ENCODE measurements at places on chromosomes 2 and 18.
A peak's percentile ranks its signal among the peaks of the same experiment; 100 is the strongest.

GRCh38 chr18:52237551-52237950 lies 102.4 kb upstream of the DCC start:
- DNase-seq, result no peak

GRCh38 chr2:240259201-240259923 lies 118.9 kb upstream of the OTOS start:
- DNase-seq, result no peak

DNA sequence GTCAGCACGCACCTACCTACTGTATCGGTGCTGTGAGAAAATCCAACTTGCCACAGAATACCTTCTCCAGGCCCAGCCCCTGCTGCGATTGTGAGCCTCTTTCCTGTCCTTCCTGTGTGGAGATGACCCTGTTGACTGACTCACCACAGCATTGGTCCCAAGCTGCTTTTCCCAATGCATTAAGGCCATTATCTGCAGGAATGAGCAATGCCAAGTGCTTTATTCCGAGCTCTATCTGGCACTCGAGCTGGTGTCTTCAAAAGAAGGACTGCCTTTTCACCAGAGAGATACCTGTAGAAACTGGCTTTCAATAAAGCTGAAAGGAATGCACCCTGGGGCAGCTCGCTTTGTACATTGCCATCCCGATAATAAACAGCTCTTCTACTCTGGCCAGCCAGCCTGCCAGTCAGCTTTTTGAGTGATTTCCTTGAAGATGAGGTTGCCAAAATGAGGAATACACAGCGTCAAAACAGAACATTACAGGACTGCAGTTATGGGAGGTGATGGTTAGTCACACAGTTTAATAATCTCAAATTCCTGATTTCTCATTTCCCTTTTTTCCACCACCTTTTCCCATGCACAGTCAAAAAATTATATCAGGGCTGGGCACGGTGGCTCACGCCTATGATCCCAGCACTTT lies 8.3 kb upstream of the RNF103 start:
- no peak for DNase-seq

- no peak for DNase-seq
Observed at GRCh38 chr18:76406791-76407190, 88.3 kb downstream of the ZNF516 start.

DNA sequence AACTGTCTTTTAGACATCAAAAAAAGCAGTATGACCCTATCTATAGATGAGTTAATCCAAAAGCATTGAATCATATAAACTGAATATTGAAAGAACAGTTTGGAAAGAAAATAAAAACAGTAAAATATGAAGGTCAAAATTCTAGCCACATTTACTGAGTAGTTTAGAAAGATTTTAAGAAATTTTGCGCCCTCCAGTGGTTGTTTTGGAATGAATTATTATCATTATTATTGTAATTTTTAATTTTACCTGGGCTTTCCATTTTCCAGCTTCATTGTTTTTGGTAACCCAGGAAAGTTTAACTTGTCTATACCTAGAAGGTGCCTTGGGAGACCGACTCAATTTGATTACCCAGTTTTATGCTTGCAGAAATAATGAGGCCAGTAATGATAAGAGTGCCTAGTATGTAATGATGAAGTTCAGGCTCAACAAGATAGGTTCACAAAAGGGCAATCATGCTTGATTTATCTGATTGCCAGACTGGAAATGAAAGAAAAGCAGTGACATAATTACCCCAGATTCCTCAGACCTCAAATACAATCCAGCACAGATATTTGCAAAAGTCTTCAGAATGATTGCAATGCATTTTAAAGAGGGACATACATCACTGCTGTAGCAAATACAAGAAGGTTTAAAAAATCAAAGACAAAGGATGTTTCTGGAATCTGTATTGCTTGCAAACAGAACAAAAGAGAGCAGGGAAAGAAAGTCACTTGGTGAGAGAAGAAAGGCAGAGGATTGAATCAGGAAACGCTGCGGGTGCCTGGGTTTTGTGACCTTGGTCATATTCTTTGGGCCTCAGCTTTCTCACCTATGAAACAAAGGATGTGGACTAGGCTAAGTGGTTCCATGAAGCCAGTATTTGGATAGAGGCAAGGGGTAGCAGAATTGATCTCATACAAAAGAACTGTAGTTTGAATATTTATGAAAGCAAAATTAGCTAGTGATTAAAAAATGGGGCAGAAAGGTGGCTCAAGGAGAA lies 153.8 kb downstream of the MAP2 start:
- DNase-seq, result peak; percentile 10

DNA sequence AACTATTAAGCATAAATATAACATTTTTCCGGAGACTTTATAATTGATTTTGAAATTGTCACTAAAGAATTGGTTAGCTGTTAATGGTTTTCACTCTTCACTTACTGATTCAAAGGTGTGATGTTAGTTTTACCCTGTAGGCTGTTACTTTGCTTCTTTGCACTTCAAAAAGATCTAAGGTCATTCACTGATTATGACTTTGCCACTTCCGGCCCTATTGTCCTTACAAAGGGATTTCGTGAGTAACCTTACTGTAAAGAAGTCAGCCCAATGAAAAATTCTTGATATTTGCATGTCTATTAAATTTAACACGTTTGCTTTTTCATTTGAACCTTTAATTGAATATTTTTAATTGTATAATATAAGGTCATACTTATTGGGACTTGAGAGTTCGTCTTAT lies 61.4 kb downstream of the GREB1L start:
- DNase-seq, result no peak

DNA sequence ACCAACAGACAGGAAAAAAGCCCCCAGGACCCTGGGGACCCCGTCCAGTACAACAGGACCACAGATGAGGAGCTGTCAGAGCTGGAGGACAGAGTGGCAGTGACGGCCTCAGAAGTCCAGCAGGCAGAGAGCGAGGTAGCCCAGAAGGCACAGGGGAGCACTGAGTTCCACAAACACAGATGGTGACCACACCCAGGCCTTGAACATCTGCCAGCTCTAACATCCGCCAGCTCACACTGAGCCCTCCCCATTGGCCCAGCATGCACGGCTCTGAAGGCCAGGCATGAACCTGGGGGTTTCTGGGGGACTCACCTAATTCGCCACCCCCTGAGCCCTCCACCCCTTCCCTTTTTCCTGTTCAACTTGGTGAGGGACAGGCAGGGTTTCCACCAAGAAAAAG lies 25.6 kb upstream of the PRLH start:
- no peak for DNase-seq

DNA sequence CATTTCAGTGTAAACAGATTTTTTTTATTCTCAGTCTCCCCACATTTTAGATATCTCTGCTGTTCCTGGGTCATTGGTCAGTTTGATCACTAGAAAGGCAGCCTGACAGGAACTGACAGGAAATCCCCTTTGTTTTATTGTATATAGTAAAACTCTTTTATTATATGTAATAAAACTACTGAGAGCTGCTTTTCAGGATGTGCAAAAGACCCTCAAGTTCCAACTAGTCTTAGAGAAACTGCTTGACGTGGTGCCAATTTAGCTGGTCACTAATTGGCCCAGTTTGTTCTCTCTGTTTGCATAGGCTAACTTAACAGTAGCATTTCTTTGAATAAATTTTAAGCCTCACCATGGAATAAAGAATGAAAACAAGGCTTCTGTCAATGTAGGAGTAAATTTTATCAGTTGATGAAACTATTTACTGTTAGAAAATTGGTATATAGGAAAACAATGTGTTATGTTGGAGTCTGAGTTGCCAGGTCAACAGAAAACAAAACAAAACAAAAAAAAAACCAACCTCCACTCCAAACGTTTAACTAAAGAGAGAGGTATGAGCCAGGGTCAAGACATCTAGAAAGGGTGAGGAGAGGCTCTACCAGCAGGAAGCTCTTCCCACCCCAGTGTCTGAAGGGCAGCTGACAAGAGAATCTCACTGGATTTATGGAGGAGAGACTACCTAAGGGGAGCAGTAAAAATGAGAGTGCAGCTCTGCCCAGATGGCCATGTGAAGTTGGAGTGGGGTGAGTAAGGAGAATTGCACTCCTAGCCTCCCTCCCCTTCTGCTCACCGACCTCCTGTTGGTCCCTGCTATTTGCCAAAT lies 184.6 kb downstream of the ST6GAL2 start:
- no peak for DNase-seq

GRCh38 chr2:119958670-119959268 lies 54.1 kb upstream of the EPB41L5 start:
- DNase-seq, result no peak

DNA sequence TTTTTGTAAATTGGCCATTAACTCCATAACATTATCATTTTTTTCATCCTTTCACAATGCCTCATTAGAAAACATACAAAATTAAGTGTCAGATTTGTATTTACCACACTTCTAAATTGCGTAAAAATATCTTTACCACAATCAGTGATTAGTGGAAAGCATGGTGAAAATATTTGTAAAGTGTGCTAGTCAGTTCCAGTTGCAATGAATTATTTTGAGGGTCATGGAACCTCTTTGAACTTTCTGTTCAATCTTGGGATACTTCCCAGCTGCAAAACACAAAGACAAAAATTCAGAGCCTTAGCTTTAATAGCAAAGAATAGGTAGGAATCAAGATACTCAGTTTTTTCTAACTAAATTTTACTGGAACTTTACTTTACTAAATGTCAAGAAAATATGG lies 4.0 kb upstream of the COL3A1 start:
- no peak for DNase-seq

GRCh38 chr2:77519888-77520506 lies 2.2 kb downstream of the LRRTM4 start:
- DNase-seq, result no peak

DNA sequence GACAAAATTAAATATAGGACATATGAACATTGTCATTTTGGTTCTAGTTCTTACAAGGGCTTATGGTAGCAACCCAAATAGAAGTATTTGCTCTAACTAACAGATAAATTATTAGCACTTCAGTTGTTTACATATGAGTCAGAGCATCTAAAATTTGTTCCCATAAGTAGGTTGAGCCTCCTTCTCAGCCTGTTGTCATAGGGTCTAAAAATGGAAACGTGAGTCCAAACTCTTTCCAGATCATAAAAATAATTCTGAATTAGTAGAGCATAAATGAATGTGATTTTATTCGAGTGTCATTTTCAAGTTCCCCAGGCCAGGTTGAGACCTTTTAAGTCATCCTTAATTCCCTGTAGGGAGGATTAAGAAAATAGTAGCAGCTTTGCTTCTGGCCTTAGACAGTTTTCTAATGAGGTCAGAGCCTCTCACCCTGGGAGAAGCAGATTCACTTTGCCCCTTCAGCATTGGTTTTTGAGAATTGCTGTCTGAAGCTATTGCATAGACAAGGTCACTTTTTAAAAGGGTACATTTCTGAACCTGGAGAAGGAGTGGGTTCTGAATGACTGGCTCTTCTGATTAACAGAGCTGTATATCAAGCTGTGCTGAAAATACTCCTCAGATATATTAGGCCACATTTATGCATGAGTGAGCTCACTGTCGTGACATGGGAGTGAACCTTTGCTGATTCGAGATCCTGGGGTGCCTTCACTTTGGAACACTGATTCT lies 164.3 kb downstream of the NEDD4L start:
- no peak for DNase-seq

DNA sequence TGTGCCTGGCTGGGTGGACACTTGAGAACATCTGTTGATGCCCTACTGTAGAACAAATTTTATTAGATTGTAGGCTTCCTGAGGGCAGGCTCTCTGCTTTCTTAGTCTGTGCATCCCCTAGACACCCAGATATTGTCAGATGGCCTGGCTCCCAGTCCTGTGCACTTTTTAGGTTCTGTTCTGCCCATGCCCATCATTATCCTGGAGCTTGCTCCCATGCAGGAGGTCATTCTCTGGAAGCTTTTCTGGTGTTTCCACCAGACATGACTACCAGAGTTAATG lies 213.3 kb downstream of the MYCN start:
- DNase-seq, result no peak

DNA sequence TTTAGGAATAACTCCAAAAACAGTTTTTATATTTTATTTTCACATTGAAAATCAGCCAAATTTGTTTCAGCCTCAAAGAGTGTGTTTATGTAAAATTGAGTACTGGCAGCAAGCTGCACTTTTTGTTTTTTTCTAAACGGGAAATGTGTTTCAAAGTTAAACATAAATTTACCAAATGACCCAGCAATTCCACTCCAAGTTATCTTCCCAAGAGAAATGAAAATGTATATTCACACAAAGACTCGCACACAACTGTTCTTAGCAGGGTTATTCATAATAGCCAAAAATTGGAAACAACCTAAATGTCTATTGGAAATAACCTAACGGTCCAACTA lies 9.3 kb downstream of the ALPK2 start:
- no peak for DNase-seq

GRCh38 chr2:202278036-202278760 lies 12.6 kb downstream of the NOP58 start:
- DNase-seq, result no peak

- DNase-seq, result no peak
Observed at GRCh38 chr2:221120643-221121042, 451.5 kb downstream of the EPHA4 start.

- DNase-seq, result no peak
Observed at GRCh38 chr2:586641-587076, 90.5 kb downstream of the TMEM18 start.

DNA sequence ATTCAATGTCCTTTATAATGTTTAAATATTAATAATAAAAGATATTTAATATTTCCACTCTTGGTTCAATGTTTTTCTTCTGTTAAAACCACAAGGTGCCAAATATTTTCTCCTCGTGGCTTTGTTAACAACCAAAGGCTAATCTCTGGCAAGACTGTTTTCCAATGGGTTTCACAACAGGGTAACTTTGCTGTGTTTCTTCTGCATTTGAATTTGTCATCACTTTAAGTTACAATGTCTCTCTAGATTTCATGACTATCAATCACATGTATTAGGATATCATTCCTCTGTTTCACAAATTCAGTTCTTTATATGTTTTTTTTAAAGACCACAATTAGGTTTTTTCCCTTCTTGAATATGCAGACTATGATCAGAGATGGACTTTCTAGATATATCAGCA lies 469.8 kb upstream of the ACVR2A start:
- no peak for DNase-seq

- no peak for DNase-seq
Observed at GRCh38 chr2:79622508-79622907, 109.7 kb downstream of the CTNNA2 start.

GRCh38 chr2:111676291-111676822 lies 207.6 kb downstream of the ANAPC1 start:
- DNase-seq, result no peak

DNA sequence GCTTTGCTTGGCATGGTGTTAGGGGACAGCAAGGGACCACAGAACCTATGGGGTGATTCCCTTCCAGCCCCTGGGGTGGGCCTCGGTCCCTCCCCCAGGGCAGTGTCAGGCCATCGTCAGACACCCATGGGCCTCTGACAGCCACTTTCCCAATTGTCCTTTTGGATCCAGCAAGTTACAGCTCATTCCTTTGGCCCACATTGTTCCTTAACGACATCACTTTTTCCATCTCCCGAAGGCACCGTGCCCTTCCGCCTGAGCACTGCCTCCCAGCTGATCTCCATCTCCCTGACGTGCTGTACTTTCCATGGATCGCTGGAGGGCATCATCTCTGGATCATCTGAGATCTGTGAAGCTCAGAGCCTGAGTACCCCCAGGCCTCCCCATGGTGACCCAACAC lies 10.4 kb upstream of the KCNK3 start:
- DNase-seq, result no peak

DNA sequence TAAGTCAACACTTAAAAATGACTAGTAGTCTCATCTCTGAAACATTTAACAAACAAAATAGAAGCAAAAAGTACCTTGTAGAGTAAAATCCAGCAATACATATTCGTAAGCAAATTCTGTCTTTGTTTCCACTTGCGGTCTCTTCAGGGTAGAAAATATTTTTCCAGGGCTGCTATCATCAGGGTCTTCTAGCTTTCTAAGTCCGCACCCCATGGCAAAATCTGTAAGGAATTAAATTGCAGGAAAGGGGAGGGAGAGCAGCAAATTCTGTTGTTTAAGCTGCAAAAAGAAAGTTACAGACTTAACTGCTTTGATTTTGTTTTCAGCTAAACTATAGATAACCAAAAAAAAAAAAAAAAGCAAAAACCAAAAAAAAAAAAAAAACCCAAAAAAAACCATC lies at the start of gene RFTN2:
TSS of gene RFTN2 (minus strand) at position 342 of the 400 bp plus-strand sequence. CDS start at position 213, 129 bp downstream.
- DNase-seq, result no peak

Data from NCI-H2107 (cell line).